ENCODE measurements at places on chromosomes 7 and 10. TPM values are rescaled to one million over a fixed set of nuclear protein-coding genes. Genes with fewer than 3 reads are reported as not detected.

DNA sequence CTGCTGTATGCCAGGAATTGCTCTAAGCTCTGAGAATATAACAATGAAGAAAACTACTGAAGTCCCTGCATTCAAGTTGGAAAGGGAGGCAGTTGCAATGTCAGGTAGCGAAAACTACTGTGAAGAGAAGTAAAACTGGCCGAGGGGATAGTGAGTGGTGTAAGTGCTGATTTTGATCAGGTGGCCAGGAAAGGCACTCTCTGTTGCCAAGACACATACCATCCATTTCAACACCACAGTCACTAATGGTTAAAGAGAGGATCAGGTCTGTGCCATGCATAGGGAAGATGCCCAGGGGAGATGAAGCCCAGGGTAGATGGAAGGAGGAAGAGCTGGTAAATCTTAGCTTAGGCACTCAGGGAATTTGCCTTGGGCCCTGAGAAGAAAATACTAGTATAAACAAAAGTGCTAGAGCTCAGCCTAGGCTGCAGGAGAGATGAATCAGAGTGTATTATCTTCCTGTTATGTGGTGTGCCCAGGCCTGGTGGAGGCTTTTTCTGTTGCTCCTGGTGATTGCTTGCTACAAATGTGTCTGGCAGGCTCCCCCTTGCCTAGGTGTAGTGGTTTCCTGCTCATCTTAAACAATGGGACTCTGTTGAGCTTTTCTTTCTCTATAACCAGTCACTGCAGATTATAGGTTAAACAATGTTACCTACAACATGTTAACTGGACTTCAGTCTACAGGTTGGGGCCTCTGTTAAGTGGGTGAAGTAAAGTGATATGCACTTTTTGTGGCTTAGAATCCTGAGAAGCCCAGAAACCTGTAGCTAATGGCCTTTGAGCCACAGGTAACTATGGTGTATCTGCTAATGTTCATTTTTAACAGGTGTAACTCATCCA is 125.5 kb downstream of the LRRC4 start:
- DNase-seq: no peak

The RSPH10B gene
- not detected for total RNA-seq

GRCh38 chr10:7218968-7219367 is 191.9 kb downstream of the SFMBT2 start:
- DNase-seq: no peak

DNA sequence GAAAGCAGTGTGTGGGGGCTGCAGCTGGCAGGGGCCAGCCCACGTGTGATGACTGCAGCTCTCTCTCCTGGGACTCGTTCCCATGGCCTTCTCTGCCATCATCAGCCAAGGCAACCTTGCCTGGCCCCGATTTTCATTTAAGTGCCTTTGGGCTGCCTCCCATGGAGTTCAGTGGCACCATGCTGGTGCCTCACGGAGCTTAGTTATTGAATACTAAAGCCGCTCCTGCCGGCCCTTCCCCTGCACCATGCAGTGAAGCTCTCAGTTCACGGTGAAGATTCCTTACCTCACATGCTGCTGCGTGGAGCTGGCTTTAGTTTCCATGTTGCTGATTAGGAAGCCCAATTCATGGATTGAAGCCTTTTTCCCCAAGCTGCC is 141.5 kb upstream of the EEPD1 start:
- no peak for DNase-seq

GRCh38 chr7:93945756-93946535 is 24.4 kb downstream of the GNG11 start:
- DNase-seq: no peak

The GDF10 gene
- total RNA-seq: 1.2 TPM

The CPVL gene
- total RNA-seq: 15.2 TPM
